Cerebellum (tissue), 4 donors: ENCODE measurements at places on chromosomes 12 and 14. TPM values are rescaled to one million over a fixed set of nuclear protein-coding genes. Genes with fewer than 3 reads are reported as not detected.

DNA sequence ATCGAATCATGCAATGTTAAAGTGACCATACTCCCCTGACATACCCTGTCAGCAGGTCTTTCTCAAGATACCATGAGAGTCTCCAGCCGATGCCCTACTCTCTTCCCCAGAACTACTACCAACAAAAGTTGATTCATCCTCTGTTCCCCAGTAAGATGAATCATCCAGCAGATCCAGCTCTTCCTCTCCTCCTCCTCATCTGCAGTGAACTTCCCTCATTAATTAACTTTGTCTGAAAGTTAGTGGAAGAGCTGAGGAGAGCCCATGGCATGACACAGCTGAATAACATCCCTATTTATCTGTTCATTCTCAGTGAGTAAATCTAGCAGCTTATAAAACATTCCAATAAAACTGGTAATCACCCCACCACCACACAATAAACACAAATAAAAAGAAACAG lies 213.4 kb downstream of the EGLN3 start:
- no peak for DNase-seq

DNA sequence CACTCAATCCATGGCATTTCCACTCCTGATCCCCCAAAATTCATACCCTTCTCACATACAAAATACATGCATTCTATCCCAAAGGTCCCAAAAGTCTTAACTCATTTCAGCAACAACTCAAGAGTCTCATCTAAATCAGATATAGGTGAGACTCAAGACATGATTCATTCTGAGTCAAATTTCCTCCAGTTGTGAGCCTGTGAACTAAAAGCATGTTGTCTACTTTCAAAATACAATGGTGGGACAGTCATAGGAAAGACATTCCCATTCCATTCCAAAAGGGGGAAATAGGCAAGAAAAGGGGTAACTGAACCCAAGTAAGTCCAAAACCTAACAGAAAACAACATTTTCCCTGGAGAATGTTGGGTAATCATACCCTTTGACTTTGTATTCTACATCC lies 103.3 kb downstream of the C12orf75 start:
- no peak for DNase-seq

DNA sequence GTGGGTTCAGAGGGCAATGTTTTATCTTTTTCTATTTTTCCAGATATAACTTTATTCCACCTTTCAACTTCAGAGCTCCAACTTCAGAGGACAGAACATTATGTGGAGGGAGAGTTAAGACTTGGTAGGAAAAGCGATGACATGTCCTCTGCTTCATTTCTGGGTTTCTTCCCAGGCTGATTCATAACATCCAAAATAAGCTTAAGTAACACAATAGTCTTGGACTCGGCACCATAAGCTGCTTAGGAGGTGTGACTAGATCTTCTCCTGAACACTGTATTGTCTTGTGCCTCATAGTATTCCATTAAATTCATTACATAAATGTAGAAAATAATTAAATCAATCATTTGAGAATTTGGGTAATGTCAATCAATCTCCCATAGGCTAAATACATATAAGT lies 95.5 kb upstream of the PDE3A start:
- DNase-seq = no peak

GRCh38 chr12:111775205-111776193 lies 8.8 kb downstream of the ALDH2 start:
- peak; percentile 21 for DNase-seq

Gene MUCL1
- not detected for total RNA-seq

Gene ARG2
- 29.9 TPM for total RNA-seq

Gene ST8SIA1
- 67.5 TPM for total RNA-seq
